ENCODE measurements at places on chromosomes 13 and 19.

GRCh38 chr19:55678121-55678671 is 3.2 kb downstream of the EPN1 start:
- DNase-seq: no peak

- DNase-seq: peak; percentile 76
Measured at GRCh38 chr13:110001670-110002275, 215.4 kb upstream of the IRS2 start.

DNA sequence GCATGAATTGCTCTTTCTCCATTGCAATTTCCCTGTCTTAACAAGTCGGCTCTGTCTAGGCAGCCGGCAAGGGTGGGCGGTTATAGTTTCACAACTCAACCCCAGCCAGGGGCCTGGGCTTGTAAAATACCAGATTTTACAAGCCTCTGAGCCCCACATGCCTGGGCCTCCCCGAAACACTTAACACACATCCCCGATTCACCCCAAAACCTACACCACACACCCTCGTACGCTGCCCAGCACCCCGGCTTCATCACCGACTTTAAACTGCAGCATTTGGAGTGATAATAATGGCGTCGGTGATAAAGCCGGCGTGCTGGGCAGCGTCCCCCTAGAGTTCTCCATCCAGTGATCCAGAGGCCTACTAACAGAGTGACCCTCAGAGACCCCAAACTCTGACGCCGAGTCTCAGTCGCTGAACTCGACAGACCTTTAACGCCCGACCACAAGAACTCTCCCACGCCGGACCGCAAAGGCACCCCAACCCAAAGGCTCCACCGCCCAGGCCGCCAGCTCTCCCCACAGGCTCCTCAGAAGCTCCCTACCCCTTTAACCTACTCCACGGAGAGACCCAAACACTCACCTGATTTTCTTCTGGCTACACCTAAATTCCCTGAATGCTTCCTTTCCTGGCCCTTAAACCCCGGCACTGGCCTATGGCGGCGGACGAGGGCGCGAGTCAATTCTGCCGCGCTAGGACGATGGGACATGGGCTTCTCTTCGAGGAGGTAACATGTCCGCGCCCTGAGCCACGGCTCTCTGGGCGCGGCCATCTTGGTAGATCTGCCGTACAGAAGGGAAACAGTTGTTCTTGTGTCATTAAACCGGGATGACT is at the start of gene ZNF649:
TSS of gene ZNF649 (minus strand) at position 687 of the 835 bp plus-strand sequence. CDS start 4,910 bp downstream, outside the sequence.
- peak; percentile 86 for DNase-seq

DNA sequence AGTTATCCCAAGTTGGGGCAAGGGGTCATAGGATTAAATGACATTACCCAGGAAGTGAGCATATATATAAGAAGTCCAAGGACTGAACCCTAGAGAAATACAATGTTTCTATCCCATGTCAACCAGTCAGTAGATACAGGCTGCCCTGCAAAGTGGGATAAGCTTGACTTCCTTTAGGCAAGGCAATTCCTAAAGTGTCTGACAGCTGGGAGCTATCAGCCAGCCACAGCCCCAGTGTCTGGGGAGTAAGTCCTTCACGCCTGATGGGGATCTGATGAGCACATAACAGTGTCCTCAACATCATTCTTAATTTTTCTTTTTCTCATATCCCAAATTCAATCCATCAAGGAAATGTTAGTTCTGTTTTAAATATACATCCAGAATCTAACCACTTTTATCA is 54.1 kb downstream of the DNAJC15 start:
- no peak for DNase-seq

DNA sequence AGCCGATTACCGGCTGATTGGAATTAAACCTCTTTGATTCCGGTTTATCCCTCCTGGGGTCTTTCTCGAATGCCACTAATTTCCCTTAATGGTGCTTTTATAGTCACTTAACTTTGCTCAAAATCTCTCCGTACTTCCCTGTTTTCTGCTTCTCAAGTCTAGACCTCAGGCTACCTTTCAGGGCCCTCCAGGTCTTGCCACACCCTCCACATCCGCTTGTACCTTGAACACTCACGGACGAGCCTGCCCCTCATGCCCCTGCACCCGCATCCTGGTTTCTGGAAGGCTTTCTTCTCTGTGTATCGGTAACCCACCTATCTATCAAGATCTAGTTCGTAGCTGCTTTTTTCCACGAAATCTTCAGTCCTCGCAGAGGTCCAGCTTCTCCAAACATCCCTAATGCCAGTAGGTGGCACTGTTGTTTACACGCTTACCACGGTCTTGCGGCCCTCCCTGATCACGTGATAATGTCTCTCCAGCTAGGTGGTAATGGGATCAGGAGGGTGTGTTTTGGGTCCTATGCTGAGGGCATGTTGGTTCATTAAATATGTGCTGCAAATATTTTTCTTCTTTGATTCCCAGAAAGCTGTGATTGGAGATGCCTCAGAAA is 13.8 kb downstream of the ATP12A start:
- peak; percentile 44 for DNase-seq

DNA sequence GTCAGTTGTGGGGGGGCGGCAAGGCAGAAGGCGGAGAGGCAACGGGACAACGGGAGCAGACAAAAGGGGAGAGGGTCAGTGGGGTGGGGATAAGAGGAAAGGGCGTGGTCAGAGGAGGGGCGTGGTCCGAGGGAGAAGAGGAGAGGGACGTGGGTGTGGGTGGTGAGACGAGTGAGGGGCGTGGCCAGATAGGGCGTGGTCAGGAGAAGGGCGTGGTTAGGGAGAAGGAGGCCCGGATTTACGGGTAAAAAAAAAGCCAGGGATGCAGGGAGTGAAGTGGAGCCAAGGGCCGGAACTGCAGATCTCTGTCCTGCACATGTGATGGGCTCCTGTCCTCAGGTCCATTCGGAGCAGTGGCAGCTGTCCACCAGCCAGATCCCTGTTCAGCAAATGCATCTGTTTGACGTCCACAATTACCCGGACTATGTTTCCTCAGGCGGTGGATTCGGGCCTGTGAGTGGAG is 21.5 kb downstream of the CPT1C start:
- no peak for DNase-seq

DNA sequence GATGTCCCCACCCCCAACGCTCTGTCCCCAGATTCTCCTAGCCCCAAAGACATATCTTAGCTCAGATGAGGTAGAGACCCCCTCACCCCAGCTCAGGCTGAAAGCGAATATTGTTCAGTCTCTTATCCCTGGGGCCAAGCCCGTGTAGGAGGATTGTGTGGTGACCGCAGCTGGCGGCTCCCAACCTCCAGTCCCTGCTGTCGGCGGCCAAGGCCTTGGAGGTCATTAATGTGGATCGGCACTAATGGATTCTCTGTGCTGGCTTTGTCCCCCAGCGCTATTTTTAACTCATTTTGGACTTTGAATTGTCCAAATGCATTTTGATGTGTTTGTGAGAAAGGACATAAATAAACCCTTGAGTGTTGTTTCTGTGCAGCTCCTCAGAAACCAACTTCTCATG is 124.2 kb downstream of the UQCRFS1 start:
- DNase-seq: no peak

DNA sequence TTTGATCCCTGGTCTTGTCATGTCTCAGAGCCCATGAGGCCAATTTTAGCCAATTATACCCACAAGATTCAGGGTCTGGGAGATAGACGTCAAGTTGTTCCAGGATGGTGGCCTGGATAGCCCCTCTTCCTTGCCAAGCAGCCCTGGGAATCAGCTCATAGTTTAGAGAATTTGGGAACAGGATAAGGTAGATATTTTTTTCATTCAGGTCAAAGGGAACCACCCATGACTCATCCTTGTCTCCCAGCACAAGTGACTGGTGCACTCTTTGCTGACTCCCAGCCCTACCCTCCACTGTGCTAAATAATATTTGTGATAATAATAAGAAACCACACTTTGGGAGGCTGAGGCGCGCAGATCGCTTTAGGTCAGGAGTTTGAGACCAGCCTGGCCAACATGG is 17.1 kb upstream of the S1PR4 start:
- DNase-seq: no peak

DNA sequence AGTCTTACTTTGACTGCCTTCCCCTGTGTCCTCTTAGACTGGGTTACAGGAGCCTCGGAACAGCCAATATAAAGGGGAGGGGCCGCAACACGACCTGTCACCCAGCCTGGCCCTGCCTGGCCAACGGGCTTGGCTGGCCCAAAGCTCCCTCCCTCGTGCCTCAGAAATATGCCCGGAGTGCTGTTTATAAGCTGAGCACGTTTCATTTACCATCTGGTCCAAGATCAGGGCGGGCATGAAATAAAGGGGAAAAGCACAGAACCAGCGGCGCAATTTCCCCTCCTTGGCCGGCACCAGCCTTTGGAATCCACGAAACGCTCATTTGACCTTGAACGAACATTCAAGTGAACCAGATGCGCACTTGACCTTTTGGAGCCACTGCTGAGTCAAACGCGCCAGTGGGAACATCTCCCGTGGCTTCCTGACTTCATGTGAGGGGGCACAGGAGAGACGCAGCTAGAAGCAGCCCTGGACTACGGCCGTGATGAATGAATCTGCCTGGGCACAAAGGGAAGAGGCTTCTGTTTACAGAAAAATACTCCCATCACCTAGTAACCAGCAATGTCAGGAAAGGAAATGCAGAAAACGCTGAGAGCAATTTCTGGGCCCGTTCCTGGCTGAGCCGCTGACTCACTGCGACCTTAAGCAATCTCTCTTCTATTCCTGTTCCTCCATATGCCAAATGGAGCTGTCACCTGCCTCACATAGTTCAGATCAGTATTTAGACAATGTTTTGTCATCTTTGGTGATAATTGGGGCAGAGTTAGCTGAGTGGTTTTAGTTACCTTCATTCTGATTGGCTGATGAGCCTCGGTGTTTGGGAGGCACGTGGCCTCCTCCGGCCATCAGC is 53.3 kb downstream of the RFX2 start:
- peak; percentile 81 for DNase-seq

- no peak for DNase-seq
Measured at GRCh38 chr13:87131611-87132010, 539.6 kb upstream of the SLITRK5 start.

DNA sequence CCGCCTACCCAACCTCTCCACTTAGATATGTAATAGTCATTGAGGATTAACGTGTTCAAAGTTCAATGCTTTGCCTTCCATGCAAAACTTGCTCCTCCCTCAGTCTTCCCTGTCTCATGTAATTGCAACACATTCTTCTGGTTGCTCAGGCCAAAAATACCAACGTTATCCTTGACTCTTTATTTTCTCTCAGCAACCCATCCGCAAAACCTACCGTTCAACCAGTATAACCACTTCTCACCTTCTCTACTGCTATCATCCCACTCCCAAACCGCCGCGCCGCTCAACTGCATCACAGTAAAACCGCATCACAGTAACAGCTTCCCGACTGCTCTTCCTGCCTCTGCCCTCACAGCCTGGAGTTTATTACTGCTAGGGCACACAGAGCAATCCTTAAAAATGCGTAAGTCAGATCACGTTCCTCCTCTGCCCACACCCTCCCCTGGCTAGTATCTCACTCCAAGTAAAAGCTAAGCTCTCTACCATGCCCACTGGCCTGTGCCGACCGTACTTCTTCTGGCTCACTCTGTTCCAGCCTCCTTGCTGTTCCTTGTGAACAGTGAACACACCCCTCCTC is 8.2 kb downstream of the MTIF3 start:
- DNase-seq: no peak

GRCh38 chr19:50512999-50513745 is 541 bp downstream of the ASPDH start:
- DNase-seq: no peak

DNA sequence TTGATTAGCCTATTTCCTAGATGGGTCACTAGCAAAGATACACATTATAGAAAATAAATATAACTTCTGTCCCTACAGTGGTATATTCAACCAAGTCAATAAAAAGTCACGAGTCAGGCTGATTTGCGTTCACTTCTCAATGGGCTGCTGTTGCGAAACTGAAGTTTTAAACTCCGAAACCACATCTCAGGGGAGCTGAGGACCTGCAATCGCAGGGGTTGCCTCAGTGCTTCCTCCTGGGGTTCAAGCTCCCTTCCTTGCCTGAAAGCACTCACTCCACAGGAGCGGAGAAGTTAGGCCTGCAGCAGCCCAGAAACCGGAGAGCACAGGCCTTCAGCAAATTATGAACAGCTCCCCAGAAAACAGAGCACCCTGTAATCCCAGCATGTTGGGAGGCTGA is 39.6 kb downstream of the RAB20 start:
- DNase-seq: no peak

GRCh38 chr19:47778954-47779351 is 450 bp downstream of the SELENOW start:
- no peak for DNase-seq

- DNase-seq: no peak
Measured at GRCh38 chr19:52542984-52543664, 15.7 kb downstream of the ZNF808 start.

DNA sequence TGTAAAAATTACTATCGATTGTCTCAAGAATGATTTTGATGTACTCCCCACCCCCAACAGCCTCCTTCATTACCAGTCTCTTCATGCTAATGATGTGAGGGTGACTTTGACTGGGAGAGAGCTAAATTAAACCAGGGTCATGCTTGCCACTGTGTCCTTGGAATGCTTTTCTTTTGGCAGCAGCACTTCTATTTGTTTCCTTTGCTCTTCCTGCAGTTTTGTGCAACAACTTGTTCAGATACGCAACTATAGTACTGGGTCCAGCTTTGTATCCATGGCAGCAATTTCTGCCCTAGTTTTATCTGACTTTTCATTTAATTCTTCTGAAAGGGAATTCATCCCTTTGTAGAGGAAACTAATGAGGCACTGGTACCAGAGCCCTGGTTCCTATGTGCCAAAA is 2792.1 kb downstream of the PCDH9 start:
- DNase-seq: no peak

- DNase-seq: no peak
Measured at GRCh38 chr13:27257648-27258253, 6.4 kb downstream of the RPL21 start.

DNA sequence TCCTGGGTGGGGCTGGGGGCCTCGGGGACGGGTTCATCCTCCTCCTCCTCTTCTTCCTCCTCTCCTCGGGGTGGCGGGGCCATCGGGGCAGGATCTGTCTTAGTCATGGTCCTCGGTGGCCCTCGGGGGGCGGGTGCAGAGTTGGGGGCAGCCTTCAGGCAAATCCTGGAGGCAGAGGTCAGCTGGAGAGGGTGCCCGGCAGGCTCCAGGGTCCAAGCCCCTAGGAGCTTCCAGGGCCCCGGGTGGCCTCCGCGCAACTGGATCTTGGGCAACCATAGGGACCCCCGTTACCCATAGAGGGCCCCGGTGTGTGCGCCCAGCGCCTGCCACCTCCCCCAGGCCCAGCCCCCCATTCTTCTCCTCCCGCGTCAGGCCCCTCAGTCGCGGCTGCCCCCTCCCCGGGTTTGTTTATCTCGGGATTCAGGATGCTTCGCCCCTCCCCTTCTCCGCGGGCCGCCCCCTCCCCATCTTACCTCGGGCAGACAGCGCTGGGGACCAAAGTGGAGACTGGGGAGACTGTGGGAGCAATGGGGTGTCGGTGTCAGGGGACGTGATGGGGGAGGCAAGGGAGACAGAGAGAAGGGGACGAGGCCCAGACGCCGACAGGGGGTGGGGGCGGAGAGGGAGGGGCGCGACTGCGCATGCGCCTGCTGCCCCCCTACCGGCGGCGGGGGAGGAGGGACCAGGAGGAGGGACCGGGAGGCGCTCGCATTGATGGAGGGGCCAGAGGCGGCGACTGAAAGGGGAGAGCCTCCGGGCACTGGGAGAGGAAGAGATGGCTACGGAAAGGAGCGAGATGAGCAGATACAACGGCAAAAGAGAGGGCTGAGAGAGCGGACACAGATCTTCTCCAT is at the start of gene CLIP3:
TSS of gene CLIP3 (minus strand) at position 623 of the 854 bp plus-strand sequence. CDS start at position 107, 516 bp downstream.
- peak; percentile 82 for DNase-seq

- DNase-seq: peak; percentile 89
Measured at GRCh38 chr19:50368649-50369570, 3.5 kb upstream of the NAPSA start.

Measured in fibroblast of skin of abdomen (primary cell).